KBM-7 (cell line): ENCODE measurements at places on chromosomes 7 and 10.

DNA sequence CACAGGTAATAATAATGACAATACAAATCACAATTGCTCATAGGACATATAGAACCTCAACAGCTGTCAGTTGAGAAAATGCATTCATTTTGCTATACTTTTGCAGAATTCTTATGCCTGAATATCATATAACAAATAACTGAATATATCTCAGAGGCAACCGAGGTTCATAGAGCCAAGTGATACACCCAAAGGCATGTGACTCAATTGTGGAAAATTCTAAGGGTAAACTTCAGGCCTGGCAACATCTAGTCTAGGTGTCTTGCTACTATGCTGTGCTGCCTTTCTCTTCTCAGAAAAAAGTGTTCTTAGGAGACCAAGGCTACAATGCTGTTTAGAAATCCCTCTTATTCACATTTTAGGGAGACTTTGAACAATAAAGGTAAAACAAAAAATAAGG is 270.7 kb downstream of the BAMBI start:
- DNase-seq, result no peak

DNA sequence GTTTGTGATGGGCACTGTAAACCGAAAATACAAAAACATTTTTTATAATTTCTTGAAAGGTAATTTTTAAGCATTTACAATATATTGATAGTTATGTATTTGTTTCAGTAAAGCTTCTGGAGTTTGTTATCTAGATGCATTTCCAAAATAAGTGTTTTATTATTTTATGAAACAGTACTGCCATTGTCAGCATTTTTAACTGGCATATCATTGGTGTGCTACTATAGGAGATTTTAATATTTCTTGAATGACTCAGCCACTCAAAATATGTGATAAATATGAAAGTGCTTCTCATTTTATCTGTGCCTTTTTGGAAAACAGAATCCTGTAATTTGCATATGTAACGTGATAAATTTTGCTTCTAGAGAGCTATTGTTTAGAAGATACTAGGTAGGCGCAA is 97.9 kb downstream of the ANKIB1 start:
- DNase-seq, result no peak

DNA sequence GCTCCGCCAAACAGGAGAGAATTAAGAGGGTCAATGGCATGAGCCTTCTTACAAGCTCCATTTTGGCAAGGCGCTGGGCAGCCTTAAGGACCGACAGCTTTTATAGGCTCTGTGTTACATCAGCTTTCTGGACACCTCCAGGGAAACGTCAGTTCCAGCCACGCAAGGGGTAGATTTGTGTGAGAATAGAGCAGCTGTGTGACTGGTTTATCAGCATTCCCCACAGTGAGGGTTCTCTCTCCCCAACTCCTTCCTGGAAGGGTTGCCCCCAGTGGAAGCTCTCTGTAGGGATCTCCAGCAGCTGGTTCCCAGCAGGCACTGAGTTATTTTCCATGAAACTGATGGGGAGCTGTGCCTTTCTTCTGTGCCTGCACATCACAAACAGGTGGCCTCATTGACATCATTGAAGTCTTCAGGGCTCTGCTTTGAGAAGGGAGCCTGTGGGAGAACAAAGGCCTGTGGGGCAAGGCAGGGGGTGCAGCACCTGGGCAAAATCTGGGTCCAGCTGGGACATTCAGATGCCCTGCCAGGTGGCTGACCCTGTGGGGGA is at the start of gene CUZD1:
Gene CUZD1, minus strand, starts transcription at position 75 of the 550 bp plus-strand sequence. Its CDS starts 14 bp downstream, at position 61.
- no peak for DNase-seq

DNA sequence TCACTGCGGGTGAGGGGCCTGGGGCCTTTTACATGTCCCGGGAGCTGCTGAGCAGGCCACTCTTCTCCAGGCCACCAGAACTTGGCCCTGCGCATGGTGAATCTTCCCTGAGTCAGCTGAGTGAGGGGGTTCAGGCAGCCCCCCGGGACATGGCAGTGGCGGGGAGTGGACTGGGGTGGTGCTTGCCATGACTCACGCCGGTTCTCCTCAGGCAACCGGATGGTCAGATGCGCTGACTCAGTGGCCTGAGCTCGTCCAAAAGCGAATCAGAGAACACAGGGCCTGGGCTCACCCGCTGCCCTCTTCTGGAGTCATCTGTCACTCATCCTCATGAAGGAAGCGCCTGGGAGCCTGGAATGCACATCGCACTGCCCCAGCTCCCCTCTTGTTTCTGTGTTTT is 33.5 kb downstream of the HTRA1 start:
- no peak for DNase-seq

DNA sequence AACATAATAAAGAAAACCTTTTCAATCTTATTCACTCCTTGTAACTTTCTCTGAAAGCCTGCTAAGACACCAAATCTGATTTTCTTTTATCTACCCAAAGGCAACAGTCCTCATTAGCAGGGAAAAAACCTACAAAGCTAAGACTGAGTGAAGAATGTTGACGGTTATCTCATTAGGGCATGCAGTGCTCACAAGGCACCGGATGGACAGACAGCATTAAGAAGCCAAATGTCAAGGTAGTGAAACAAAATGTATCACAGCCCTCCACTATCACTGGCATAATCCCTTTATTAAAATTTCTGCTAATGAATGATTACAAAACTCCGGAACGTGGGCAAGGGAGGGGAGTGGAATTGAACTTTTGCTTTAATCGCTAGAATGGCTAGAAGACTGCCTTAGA is 442.8 kb downstream of the NEBL start:
- DNase-seq, result no peak

- DNase-seq, result no peak
Observed at GRCh38 chr7:158759749-158760444, 55.3 kb upstream of the NCAPG2 start.

GRCh38 chr7:93036807-93037206 is 81.0 kb downstream of the SAMD9 start:
- no peak for DNase-seq

DNA sequence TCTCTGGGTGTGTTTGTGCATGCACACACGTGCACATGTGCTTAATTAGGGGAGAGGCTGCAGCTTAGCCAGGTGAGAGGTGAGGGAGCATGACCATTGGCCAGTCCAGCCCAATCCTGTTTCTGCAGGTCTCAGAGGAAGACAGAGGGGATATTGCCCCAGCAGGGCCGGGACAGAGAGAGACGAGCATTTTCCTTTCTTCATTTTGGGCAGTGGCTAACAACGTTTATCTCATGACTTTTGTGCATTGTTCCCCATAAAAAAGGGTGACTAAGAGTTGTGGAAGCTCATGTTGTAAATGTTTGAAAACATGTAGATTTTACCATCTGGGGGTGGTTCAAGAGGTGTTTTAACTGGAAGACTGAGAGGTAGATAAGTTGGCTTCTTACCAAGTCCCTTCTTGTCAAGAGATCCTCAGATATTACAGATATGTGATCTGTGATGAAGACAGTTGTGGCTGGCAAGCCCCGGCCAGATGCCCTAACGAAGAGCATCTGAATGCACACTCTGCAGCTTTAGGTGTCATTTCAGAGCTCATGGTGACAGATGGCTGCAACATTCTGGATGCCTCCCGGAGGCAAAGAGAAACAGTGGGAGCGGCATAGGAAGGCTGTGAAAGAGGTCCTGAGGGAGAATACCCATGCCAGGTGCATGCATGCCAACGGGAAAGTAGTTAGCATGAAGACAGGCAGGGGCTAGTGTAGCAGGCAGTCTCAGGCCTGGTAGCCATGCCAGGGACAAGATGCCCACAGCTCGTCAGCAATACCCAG is 16.7 kb upstream of the DMBT1 start:
- DNase-seq, result no peak

DNA sequence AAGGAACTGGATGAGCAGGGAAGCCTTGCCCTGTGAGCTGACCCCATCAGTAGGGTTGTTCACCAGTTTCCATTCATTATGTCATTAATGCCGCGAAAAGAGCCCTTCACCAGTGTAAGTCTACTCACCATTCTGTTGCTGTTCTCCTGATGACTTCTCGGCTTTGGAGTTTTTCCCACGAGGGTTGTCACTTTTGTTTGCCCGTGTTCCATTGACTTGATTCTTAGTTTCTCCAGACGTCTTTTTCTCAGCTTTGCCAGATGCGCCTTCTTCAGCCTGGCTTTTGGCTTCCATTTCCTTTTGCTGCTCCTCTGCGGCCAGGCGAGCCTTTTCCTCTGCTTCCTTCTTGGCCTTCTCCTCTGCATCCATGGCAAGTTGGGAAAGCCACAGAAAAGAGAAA is 128.8 kb downstream of the PPP1R17 start:
- DNase-seq, result no peak

GRCh38 chr7:151556592-151556991 is 36.9 kb upstream of the RHEB start:
- no peak for DNase-seq

GRCh38 chr7:124073310-124073645 is 40.4 kb upstream of the TMEM229A start:
- DNase-seq, result no peak

GRCh38 chr7:95845007-95845406 is 72.7 kb downstream of the DYNC1I1 start:
- no peak for DNase-seq

- DNase-seq, result no peak
Observed at GRCh38 chr10:114068054-114068707, 24.5 kb downstream of the ADRB1 start.

- DNase-seq, result no peak
Observed at GRCh38 chr10:74194545-74194944, 43.5 kb downstream of the ADK start.

GRCh38 chr10:58179238-58179637 is 88.5 kb downstream of the IPMK start:
- DNase-seq, result no peak

- DNase-seq, result no peak
Observed at GRCh38 chr10:8095959-8096358, 41.5 kb downstream of the GATA3 start.

- no peak for DNase-seq
Observed at GRCh38 chr7:12794722-12795302, 107.4 kb downstream of the ARL4A start.

- DNase-seq, result no peak
Observed at GRCh38 chr10:128013626-128014025, 106.7 kb downstream of the PTPRE start.

DNA sequence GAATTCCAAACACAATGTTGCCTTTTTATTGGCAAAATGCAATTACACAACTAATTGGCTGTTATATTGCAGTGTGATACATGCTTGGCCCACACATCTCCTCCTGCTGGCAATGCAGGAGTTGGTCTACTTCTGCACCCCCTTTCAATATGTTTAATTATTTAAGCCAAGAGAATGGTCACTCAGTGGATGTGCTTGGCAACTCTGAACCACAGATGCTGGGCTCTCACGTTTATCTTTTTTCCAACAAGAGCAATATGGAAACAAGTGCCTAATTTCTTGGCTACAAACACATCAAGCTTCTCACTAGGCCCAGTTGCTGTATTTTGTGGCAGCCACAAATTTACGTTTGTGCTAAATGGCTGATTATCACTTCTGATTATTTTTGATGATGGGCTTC is 1149.2 kb upstream of the CELF2 start:
- DNase-seq, result no peak

DNA sequence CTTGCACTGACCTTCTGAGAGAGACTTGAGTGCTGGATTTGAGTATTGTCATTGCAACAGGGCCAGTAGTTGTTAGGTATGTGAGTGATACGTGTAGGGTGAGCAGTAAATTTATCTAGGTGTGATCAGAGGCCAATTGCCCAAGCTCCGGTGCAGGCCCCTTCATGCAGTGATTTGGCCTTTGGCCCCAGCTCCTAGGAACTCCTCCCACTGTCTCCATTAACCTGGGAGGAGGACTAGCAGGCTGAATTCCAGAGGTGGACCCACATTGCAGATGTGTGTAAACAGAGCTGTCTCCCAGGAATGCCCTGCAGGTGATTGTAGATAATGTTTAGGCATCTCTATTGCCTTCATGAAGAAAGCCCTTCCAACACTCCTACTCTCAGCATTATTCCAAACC is 19.5 kb downstream of the TCF7L2 start:
- DNase-seq, result no peak

DNA sequence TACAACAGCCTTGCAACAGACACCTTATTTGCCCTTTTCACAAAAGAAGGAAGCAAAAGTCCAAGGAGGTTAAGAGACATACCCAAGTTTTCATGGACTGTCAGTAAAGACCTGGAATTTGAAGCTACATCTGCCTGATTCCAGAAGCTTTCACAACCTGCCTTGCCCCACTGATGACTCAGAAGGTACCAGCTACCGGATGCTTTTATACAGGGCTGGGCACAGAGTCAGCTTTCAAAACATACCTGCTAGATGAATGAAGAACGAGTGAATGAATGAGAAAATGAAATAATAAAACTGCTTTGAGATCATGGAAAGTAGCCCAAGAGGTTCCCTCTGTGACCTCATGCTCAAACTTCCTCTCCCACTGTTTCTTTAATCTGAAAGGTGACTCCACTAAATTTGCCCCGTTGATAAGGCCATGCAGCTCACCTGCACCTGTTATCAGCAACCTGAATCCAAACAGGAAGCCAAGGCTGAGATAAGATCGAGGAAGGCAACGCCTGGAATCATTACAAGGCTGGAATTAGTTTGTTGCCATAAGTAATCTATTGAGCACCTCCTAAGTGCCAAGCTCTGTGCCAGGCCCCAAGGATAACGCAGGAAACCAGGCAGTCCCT is 151.5 kb downstream of the WDR11 start:
- no peak for DNase-seq

- DNase-seq, result no peak
Observed at GRCh38 chr10:80186364-80187012, 18.8 kb downstream of the ANXA11 start.

DNA sequence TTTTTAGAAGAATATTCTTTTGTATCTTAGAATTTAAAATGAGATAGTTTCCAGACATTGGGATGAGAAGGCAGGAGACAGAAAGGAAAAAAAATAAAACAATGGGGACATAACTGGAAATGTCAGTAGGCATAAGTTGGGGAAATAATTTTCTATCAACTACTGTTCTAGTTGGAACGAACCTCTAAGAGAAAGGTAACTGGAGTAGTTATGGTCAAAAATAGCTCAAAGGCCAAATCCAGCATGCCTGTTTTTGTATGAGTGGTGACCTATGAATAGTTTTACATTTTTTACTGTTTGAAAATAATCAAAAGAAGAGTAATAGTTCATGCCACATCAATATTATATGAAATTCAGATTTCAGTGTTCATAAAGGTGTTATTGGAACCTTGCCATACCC is 252.2 kb upstream of the CSTF2T start:
- no peak for DNase-seq

DNA sequence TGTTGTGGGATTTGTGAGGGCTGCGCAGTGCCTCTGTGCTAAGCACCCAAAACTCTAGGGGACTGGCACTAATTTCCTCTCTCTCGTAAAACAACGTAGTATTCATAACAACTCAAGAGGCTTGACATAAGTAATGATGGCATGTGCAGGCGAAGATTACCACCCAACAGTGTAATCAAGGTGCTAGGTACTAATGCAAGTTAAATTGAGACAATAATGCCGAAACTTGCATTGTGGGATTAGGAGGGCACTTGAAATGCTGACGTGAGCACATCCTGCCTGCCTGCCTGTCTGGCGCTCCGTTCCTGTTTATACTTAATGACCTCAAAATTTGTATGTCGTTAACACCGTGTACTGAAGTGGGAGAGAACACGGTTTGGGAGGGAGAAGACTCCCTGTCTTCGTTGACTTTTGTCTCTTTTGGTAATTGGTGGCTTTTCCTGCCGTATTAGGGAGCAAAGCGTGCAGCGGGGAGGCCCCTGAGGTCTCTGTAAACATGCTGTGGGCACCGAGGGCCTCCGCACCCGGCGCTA is 139.0 kb downstream of the MGMT start:
- no peak for DNase-seq
